ENCODE measurements at places on chromosomes 1 and 21.

DNA sequence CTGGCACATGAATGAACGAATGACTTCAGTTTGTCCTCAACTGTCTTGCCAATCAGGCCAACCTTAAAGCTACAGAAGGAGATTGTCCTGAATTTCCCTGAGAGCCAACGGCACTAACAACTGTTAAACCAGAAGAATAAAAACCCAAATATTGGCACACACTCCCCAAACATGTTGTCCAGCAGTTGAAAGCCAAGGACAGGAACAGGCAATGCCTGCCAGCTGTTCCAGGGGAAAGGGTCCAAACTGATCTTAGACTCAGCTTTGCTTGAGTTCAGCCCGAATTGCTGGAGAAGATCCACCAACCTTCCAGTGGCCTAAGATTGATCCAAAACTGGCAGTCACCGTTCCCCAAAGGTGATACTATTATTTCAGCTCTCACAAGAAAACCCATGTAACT lies 22.4 kb upstream of the AHCTF1 start:
- no peak for DNase-seq

DNA sequence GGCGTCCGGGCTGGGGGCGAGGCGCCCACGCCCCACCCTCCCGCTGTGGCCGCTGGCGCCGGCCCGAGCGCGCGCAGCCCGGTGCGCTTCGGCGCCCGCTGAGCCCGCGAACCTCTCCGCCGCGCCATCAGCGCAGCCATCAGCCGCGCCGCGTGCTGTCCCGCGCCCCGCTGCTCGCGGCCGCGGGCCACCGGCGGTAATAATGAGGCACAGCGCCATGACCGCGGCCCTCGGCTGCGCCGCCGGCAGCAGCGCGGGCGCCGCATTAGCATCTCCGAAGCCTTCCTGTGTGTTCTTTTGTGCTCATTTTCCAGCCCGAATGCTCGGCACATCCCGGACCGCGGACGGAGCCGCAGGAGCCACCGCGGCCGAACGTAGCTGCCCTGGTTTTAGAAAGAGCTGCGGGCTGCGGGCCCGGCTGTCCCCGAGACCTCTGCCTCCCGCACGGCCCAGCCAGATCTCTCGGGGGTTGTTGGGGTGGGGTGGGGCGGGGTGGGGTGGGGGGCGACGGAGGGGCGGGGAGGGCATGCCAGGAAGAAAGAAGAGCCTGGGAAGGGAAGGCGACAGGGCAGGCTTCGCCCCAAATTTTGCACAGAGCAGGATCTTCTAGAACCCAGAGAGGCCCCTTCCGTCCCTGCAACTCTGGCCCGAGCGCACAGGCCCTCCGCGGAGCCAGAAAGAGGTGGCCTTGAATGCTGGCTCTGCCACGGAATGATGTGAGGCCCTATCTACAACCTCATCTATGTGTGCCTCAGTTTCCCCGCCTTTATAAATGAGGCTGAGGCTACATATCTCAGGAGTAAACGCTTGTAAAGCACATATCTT lies 55.3 kb downstream of the RRAGC start:
- no peak for DNase-seq

- peak; percentile 17 for DNase-seq
These were observed 33.1 kb downstream of the CAPZB start for GRCh38 chr1:19452221-19452663.

- no peak for DNase-seq
These were observed 33.5 kb upstream of the ITPKB start for GRCh38 chr1:226772446-226773139.

DNA sequence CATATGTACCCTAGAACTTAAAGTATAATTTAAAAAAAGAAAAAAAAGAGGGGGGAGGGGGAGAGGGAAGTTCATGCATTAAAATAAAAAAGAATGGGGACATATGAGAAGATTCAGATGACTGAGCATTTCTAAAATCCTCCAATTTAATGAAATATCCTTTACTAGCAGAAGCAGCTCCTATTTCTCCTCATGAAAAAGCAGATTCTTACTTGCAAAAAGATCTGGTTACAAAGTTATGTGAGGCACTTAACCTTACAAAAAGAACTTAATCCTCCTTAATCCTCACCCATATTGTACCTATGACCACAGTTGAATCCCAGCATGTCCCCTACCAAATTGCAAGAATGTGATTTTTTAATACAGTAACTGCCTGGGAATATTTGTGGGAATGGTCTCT lies 298.5 kb downstream of the SRGAP2C start:
- no peak for DNase-seq

- no peak for DNase-seq
These were observed 2.7 kb downstream of the DMBX1 start for GRCh38 chr1:46492269-46492853.

DNA sequence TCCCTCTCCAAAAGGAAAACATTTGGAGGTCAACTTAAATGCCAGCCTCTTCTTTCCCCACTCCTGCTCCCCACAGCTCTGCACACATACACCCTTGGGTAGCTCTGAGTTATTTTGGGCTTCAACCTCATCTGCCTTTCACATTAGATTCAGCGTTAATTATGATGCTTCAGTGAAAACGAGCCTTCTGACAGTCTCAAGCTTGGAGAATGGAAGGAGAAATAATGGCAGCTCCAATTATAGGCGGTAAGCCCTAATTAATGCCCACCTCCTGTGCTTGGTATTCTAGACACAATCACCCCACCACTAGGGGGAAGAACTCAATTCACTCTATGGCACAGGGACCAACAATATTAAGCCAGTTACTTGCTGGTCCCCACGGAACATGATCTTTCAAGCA lies 397.9 kb downstream of the BRINP2 start:
- no peak for DNase-seq

DNA sequence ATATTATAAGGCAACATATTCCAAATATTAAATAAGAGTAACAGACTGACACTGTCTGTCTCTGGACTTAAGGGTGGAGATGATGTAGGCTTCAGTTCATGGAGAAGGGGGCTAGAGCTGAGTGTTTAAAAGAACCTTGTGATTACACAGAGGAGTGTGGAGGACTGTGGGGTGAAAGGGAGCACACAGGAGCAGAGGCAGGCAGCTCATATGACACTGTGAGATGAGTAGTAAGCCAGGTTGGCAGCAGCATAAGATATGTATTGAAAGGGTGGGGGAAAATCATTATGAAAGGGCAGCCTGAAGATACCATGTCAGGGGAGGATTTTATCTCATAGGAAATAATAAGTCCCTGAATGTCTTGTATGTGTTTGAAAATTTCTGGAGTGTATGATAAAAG lies 104.5 kb downstream of the AK5 start:
- no peak for DNase-seq

- no peak for DNase-seq
These were observed 82.6 kb downstream of the NENF start for GRCh38 chr1:212515329-212515760.

- DNase-seq: no peak
These were observed 29.9 kb downstream of the PSMG1 start for GRCh38 chr21:39153373-39153772.

- peak; percentile 21 for DNase-seq
These were observed 694 bp downstream of the MEAF6 start for GRCh38 chr1:37513795-37514349.

- no peak for DNase-seq
These were observed 39.2 kb downstream of the CSMD2 start for GRCh38 chr1:34125721-34126380.

DNA sequence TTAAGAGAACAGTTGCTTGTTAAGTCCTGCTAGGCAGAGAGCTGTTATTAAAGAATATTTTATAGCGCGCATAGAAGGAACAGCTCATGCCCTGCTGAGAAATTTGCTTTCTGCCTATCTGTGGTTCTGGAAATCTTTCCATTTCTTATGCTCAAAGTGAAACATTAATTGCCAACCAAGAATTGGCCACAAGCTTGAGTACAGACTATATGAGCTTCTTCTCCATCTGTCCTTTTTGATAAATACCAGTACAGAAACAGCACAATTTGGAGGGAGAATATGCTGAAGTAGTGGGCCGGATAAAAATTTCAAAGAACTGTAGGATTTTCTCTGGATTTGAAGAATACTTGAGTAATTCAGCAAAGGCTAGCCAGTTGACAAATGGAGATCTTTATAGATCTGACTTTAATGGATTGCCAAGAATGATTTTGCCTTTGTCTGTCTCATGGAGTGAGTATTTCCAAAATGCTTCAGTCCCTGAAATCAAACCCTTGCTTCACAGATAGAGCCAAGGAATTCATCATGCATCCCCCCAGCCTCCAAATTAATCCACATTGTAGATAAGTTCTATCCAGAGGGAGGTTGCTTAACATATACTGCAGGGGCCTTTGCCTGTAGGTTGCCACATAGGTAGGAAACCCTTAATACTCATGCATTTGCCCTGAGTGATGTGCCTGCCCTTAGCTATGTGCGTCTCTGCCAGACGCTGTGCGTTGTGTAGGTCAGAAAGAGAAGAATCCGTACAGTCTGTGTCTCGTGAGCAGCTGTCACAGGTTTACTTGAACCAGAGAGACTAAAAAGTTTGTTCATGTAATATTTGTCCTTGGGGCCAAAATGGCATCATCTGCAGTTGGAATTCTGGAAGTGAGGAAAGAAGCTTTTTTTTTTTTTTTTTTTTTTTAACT lies 44.2 kb downstream of the SMYD2 start:
- no peak for DNase-seq

DNA sequence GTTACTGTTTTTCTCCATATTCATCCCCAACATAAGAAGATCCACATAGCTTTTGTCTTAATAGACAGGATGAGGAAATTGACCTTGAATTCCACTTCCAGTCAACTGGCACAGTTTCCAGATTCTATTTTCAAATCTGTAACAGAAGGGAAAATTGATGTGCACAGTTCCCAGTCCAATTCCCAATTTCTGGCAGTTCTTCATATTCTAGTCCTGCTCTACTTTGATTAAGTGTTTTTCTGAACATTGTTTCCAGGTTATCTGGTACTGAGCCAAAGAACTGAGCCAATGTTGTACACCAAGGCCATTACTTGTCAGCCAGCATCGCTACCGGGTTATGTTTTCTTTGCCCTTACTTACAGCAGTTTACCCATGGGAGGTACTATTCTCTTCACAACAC lies 1755.4 kb downstream of the PLA2G4A start:
- no peak for DNase-seq

DNA sequence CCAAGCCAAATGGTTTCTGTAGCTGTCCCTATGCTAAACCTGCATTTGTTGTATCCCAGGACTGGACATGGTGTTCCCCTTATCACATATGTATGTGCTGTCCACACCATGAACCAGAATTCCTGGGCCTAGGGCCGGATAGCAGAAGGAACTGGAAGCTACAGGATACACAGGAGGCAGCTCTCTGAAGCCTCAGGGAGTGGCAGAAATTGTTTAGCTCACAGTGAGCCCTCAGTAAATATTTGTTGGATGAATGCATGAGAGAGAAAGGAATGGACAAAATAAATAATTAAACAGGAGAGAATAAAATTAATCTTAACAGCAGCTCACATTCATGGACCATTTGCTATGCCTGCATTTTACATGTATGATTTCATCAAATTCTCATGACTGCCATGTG lies 2.1 kb downstream of the NIPAL3 start:
- DNase-seq: peak; percentile 36

DNA sequence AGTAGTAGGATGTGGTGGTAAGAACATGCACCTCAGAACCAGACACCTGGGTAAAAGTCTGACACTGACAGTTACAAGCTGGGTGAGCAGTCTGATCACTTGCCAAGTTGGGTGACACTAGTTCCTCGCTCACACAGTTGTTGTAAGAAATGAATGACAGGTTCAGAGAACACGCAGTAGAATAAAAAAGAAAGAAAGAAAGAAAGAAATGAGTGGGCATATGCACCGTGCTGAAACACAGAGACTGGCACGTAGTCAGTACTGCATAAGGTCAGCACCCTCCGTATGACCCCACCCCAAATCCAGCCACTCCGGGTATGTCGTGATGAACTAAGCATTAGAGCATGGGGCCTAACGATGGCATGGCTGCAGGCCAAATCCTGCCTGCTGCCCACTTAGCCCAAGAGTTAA lies 90.6 kb downstream of the GLUL start:
- DNase-seq: no peak

GRCh38 chr1:201468501-201468843 lies 516 bp downstream of the PHLDA3 start:
- no peak for DNase-seq

DNA sequence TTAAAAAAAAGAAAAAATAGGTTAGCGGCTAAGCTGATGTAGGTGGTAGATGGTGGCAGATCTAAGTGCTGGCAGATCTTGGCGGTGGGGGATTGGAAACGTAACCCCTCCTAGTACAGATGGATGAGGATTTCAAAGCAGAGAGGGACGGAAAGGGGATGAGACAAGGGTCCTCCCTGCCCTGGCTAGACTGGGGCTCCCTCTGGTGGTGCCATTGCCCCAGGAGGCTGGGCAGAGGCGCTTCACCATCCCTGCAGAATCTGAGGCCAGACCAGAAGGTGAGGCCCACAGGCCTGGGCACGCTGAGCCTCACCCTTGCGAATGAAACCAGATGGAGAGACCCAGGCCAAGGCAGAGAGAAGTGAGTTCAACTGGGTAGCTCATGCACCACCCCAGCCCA lies 7.0 kb upstream of the PLEKHA6 start:
- no peak for DNase-seq

DNA sequence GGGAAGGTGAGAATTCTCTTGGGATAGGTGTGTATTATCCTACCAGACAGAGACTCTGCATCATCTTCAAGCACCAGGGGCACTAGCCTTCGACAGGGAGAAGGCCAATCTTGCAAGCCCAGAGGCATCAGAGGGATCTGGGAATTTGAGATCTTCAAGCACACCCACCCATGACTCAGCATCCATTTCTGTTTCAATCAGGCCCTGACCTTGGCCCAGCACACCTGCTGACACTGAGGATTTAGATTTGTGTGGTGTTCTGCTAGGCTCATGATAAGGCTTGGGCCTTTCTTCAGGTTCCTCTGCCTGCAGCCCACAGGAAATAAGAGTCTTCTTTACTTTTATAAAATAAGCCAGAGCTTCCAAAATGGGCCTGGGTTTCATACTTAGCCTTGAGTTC lies 6.6 kb upstream of the PCP4 start:
- DNase-seq: no peak

DNA sequence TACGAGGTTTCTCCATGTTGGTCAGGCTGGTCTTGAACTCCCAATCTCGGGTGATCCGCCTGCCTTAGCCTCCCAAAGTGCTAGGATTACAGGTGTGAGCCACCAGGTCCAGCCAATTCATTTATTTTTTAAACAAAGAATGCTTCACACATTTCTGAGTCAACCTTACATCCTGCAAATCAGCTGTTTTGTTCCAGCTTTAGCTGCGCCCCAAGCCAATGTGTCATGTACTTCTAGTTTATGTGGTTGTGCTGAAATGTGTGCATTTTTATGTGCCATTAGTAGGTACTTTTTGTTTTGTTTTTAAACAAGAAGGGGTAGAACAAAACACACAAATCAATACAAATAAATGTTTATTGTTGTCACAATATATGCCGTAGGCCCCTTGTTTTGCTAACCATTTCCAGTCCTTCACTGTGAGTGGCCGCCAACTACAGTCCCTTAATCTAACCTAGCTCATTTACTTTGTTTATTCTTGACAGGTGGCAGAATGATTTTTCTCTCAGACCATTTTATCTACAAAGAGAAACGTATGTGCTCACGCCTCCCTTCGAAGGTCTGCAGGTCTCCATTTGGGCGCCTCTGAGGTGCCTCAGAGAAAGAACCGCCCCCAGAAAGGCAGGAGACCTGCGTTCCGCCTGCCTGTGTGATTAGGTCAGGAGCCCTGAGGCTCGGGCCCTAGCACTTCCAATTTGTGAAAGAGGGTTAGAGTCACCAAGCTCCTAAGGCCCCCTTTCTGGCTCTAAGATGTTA lies 2.8 kb upstream of the CASQ2 start:
- DNase-seq: no peak

GRCh38 chr1:225415967-225416745 lies 11.7 kb downstream of the LBR start:
- DNase-seq: no peak

GRCh38 chr1:179924268-179924667 lies 30.3 kb upstream of the CEP350 start:
- DNase-seq: no peak

GRCh38 chr1:197920414-197921117 lies 3.4 kb downstream of the LHX9 start:
- DNase-seq: no peak
